ENCODE measurements at places on chromosomes 7 and 10.

- no peak for DNase-seq
Measured at GRCh38 chr7:24337180-24337579, 53.2 kb downstream of the NPY start.

DNA sequence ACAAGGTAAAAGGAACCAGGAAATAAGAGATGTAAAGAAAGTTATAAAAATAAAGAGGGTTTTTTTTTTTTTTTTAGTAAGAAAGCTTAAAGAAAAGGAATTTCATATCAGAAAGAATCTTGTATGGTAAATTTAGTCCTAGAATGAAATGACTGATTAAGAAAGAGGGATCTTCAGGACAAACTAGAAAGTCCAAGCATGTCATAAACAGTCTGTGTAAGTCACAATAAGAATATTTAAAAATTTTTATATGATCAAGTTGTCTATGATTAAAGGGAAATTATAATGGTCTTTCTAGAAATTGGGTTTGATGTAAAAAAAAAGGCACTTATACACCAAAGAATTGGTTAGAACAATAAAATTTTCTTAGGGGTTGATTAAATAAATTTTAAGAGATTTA is 289.5 kb downstream of the XPNPEP1 start:
- no peak for DNase-seq

DNA sequence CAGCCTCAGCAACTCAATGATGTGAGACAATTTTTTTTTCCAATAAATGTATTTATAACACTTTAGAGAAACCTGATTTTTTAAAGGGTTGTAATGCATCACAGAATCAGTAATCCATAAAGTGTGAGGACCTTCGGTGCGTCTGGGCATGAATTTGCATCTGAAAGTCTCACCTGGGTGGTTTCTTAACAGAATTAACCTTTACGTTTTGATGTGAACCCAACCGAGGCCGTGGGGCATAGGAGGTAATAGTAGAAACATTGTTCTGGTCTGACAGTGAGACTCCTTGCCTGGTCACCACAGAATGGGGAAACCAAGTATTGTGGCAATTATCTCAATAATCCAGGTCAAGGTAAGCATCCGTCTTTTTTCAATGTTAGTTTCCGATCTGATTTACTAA is 114.6 kb downstream of the PRKCQ start:
- DNase-seq = no peak

DNA sequence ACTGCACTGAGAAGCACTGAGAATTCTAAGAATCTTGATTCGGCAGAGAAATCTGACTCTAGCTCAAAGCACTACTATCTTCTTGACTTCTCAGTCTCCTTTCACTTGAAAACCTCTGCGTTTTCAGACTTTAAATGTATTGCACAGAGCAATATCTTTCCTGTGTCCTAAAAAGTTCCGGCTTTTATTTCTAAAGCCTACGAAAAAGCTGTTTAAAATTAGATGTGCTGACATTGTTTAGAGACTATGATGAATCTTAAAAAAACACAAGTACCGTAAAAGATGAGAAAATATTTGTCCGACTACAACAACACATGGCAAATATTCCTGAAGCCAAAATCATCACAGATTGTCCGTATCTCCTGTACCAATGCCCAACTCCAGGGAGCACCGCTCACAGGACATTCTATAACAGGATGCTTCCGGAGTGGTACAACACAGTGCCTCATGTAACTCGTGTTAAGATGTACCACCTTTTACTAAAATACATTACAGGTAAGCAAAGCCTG is 136.9 kb downstream of the CUBN start:
- DNase-seq = no peak

DNA sequence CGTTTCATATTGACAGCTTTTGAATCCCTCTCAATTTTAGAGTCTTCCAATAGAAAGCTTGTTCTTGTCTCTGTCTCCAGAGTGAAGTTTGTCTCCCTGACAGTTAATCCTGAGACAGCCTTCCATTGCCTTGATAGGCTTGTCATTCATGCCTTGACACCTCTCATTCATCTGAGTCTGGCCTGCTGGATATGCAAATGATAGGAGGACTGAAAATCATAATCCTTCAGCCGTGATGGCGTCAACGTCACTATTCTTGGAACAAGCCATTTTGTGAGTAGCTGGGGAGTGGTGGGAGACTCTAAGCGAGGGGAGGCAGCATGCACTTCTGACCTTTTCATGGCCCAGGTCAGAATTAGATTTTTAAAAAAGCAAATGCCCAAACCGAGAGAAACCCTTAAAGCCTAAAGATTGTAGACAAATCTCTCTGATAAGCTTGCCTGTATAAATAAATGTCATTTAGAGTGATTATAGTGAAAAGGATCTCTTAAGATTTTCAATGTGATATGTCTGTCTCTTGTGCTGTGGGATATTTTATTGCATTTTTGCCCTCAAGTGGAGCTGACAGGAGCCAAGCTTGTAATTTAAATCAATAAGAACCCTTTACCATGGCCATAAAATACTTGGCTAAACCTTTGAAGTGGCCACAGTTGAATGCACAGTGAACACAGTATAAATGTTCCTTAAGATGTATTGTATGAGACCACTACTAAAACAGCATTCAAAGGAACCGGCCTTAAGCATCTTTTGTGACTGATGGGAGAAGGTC is 148.8 kb downstream of the SNX10 start:
- no peak for DNase-seq

DNA sequence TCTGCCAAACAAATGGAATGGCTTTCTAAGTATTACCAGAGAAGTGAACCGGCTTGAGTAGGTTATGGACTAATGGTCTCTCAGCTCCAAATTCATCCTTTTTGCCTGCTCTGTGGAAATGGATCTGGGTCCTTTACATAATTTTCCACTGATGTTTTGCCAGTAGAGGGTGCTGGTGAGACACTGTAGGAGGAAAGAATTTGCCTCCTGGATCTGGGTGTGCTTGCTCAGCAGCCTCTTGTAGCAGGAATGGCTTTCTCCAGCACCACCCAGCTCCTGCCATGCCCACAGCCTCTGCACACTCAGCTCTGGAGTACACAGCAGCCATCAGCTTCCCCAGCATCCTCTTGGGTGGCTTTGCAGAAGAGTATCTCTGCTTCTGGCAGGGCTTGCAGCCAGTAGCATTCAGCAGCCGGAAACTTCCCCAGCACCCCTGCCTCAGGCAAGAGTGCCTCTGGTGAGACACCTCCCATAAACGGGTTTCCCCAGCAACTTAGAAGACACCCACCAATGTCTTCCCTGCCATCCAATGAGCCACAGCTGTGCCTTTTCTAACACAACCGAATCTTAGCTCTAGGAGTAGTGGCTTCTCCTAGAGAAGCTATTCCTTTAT is 235.0 kb upstream of the PLPP4 start:
- DNase-seq = no peak

DNA sequence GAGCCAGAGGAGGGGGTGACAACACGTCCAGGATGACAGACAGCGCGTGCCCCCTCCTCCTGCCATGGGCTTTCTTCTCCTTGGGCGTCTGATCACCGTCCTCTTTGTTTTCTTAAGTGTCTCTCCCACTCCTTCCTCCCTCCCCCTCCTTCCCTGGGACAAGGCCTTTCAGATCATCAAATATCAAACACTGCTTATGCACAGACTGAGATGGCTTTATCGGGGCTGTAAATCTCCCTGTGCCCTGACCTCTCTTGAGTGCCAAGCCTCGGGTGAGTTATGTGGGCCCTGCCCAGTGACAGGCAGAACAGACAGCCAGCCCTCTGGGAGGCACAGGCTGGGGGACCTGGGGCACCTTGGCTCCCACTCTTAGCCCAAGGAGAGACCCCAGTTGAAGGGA is 116.4 kb downstream of the C10orf105 start:
- DNase-seq = no peak

DNA sequence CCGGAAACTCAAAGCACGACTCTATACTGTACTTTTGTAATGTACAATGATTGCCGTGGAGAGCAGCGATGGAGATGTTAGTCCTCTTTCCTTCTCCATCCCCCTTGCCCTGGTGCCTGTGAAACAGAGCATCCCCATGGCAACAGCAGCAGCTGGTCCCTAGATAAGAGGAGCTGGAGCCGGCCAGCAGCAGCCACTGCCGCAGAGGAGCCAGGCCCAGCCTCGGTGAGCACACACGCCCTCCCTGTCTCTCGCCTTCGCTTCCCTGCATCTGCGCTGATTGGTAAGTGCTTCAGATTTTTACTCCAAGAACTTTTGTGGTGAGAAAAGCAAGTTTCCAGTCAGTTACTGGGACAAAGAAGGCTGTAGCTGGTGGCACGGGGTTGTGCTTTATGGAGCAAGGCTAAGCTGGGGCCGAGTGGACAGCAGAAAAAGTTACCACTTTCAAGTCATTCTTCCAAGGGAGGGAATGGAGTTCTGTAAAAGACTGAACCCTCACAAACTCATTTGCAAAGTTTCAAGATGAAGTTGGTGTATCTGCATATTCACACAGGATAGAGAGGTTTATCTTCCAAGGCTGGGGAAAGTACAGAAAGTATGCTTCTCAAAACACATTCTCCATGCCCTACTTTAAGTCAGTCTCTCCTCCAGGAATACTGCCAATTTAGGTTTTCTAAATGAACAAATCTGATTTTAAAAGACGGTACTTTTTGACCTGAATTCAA is at the start of gene PPP1R17:
Gene PPP1R17 (plus strand): TSS at position 192 of the 725 bp plus-strand sequence. CDS start 5,227 bp downstream, outside the sequence.
- DNase-seq = no peak

- DNase-seq = no peak
Measured at GRCh38 chr10:6588845-6589244, 8.8 kb upstream of the PRKCQ start.

GRCh38 chr7:157854066-157854891 is 517.5 kb downstream of the DNAJB6 start:
- peak; percentile 34 for DNase-seq

DNA sequence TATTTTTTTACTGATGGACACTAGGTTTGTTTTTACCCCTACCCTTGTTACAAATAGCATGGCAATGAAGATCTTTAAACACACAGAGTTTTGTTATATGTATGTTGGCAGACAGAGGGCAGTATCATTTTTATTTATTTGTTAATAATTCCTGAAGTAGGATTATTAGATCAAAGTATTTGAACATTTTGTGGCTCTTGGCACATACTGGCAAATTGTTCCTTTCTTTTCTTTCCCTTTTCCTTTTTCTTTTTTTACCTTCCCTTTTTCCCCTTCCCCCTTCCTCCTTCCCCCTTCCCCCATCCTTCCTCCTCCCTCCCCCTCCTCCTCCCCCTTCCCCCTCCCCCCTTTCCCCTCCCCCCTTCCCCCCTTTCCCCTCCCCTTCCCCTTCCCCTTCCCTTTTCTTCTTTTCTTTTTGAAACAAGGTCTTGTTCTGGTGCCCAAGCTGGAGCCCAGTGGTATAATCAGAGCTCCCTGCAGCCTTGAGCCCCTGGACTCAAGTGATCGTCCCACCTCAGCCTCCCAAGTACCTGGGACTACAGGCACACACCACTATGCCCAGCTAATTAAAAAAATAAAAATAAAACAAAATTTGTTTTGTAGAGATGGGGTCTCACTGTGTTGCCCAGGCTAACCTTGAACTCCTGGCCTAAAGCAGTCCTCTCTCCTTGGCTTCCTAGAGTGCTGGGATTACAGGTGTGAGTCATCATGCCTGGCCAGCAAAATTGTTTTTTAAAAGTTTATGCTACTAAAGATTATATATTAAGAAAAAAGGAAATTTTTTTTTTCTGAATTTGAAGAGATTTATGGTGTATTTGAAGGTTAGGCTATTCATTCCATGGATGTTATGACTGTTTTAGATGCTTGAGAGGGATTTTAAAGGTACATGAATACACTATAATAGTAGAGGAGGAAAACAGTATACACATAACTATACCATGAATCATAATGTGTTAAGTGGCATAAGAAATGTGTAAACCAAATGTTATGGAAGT is 39.3 kb downstream of the SEPTIN7 start:
- DNase-seq = no peak

GRCh38 chr7:67625257-67625737 is 628.7 kb downstream of the TYW1 start:
- DNase-seq = peak; percentile 1

- DNase-seq = no peak
Measured at GRCh38 chr10:109173121-109173520, 750.2 kb downstream of the XPNPEP1 start.

DNA sequence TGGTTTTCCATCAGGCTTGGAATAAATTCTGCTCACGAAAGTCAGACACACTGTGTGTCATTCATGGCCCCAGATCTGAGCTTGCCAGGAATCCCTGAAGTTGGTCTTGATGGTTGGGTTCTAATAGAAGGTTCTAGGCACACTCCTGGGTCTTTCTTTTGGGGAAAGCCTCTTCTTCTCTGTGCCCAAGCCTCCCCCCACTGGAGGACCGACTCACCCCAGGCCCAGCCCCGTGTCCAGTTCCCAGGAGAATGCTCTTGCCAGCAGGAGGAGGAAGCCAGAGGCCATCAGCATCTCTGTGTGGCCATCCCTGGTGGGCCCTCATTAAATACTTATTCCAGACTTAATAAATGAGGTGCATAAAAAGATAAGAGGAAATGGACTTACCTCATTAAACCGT is 548.0 kb downstream of the TCERG1L start:
- DNase-seq = no peak

GRCh38 chr10:24407928-24408327 is 199.0 kb downstream of the KIAA1217 start:
- DNase-seq = no peak

GRCh38 chr7:135905355-135905754 is 71.8 kb downstream of the MTPN start:
- no peak for DNase-seq

- no peak for DNase-seq
Measured at GRCh38 chr7:120991581-120991980, 3.1 kb downstream of the CPED1 start.

DNA sequence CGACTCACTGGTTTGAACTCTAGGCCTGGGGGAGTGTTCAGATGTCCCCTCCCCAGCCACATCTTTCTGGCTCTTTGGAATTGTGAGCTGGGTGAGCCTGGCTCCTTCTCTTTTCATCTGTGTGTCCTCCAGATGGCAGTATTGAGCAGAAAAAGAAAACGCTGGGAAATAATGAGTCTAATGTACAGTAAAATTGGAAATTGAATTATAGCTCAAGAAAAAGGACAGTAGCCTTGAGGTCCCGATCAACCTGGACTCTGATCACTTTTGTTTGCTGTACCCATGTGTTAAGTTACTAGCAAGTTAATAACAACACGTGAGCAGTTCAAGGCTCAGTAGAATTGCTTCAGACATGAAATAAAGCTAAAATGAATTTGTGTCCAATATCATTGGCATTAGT is 77.9 kb downstream of the SNX10 start:
- peak; percentile 67 for DNase-seq

DNA sequence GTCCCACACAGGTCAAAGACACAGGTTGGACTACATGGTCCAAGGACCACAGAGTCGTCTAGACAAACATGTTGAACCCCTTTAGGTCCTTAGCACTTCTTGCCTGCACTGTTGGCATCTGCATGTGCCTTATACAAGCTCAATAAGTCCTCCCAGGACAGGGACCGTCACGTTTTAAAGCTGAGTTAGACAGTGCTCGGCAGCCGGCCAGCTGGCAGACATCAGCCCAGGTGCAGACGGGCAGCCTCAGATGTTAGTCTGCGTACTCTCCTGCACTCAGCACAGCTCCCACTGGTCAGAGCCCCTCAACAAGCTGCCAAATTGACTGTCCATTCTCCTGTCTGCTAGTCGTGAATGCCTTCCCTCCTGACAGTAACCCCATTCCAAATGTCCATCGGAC is 34.9 kb downstream of the PARP12 start:
- no peak for DNase-seq

All from CD4-positive, alpha-beta T cell treated with Interleukin-17A for 1 hour (primary cell).